ENCODE measurements at places on chromosomes 7 and 10. TPM values are rescaled to one million over a fixed set of nuclear protein-coding genes. Genes with fewer than 3 reads are reported as not detected.

Gene PVRIG
- 46.9 TPM for total RNA-seq

- DNase-seq = no peak
- H3K36me3 ChIP-seq = peaks cover 7% of the 10 kb centered on the region
- no peak overlapping the region for H3K4me3 ChIP-seq
- no peaks in the 10 kb centered on the region for H3K27me3 ChIP-seq
- H3K4me1 ChIP-seq = no peaks in the 10 kb centered on the region
Observed at GRCh38 chr10:119350502-119351097, 143.2 kb downstream of the GRK5 start.

- peaks cover 6% of the 10 kb centered on the region for H3K4me1 ChIP-seq
- H3K4me3 ChIP-seq = no peak overlapping the region
- H3K36me3 ChIP-seq = no peaks in the 10 kb centered on the region
- H3K27me3 ChIP-seq = no peaks in the 10 kb centered on the region
- H3K27ac ChIP-seq = peak overlapping the region; percentile 90
- peak; percentile 31 for DNase-seq
Observed at GRCh38 chr10:6269953-6270867, 67.5 kb downstream of the PFKFB3 start.

DNA sequence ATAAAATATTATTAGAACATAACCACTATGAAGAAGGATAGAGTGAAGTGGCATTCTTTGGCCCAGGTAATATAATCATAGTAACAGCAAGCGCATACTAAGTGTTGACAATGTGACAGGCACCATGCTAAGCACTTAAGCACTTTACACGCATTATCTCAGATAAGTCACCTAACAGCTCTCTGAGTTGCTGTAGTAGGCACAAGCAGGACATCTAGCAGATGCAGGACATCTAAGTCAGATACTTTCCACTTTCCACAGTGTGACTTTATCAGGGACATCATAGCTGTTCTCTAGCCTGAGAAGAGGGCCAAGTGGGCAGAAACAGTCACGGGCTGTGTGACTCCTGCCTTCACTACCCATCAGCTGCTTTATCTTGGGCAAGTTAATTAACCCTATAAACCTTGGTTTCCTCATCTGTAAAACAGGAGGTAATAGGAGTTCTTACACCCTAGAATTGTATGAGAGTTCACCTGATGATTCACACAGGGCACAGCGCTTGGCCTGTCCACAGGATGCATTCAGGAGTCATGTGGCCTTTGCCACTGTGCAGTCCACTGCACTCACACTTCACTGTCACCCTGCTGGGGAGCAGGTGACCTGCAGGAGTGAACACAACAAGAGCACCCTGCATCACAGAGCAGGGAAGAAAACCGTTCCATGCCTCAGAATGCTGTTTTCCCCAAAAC lies 12.5 kb downstream of the LIPA start:
- no peak for DNase-seq
- H3K27ac ChIP-seq = no peak overlapping the region
- no peaks in the 10 kb centered on the region for H3K36me3 ChIP-seq
- H3K4me3 ChIP-seq = no peak overlapping the region

GRCh38 chr10:14056610-14057332 lies 274.0 kb downstream of the FRMD4A start:
- H3K27me3 ChIP-seq = no peaks in the 10 kb centered on the region
- no peaks in the 10 kb centered on the region for H3K36me3 ChIP-seq
- no peaks in the 10 kb centered on the region for H3K4me1 ChIP-seq
- H3K4me3 ChIP-seq = no peak overlapping the region
- DNase-seq = no peak
- no peak overlapping the region for H3K27ac ChIP-seq

GRCh38 chr10:43347997-43348396 lies 23.4 kb upstream of the FXYD4 start:
- no peak overlapping the region for H3K27ac ChIP-seq
- DNase-seq = no peak
- peaks cover 27% of the 10 kb centered on the region for H3K27me3 ChIP-seq
- H3K36me3 ChIP-seq = no peaks in the 10 kb centered on the region
- peaks cover 2% of the 10 kb centered on the region for H3K4me1 ChIP-seq
- H3K4me3 ChIP-seq = no peak overlapping the region
